GDM1 (cell line): ENCODE measurements at places on chromosomes 4 and X.

- DNase-seq, result no peak
Observed at GRCh38 chr4:66906314-66906713, 639.0 kb downstream of the CENPC start.

DNA sequence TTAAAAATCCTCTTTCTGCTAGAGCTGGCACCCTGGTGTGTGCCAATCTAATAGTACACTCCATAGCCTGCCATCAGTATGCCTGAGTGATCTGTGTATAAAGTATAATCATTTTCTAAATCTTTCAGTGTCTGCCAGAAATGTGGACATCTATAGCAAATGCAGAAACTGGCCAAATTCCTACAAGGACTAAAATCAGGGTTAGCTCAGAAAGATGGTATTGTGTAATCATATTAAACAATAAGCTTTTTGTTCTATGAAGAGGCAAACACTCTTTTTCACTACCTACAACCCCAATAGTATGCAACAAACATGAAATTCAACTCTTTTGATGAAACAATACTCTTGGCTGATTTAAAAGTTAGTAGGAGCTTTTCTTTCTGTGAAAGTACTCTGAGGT is 7.7 kb upstream of the TXLNG start:
- no peak for DNase-seq

GRCh38 chr4:40550948-40551462 is 78.7 kb downstream of the RBM47 start:
- no peak for DNase-seq

DNA sequence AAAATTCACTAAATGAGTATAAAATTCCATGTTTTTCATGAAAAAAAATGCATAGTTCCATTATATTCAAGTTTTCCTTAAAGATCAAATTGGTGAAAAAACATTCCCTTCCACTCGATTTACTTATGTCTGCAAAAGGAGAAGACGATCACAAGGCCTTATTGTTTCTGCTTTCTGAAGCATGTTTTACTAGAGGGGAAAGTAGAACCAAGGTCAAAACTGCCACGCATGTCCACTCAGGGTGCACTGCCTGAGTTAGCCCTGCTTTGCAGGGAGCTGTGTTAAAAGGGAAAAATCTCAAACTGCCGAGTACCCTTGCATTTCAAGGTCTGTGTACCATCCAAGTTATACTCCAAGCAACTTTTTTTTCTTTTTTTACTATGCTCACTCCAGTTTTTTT is 57.2 kb downstream of the TRAPPC11 start:
- no peak for DNase-seq

DNA sequence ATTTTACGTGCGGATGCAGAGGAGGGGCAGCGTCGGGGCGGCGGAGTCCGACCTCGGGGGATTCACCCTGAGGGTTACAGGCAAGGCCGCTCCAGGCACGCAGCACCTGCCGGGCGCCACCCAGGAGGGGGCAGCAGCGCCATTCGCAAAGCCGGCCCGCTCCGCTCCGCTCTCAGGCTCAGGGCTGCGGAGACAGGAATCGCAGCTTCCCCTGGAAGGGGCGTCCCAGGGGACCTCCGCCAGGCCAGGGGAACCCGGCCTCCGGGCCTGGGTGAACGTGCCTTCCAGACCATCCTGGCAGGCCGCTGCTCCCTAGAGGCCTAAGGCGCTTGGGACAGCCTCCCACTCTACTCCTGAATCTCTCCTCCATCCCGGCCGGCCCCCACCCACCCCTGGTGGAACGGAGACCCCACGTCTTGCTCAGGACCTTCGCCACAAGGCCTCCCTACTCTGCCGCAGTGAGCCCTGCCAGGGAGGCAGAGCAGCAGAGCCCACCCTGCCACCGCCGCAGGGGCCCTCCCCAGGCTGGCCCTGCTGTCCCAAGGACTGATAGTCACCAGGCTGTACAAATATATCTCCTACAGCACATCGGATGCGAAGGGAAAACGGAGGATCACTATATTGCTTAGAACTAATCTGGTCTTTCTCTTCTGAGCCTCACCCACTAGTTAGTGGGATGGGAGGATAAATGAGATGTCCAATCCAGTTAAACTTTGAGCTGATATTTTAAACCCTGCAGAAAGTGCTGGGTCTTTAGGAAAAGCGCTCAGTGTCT is 115.0 kb downstream of the SMIM20 start:
- DNase-seq, result no peak

- no peak for DNase-seq
Observed at GRCh38 chrX:135740681-135741149, 27.3 kb downstream of the CT45A1 start.

DNA sequence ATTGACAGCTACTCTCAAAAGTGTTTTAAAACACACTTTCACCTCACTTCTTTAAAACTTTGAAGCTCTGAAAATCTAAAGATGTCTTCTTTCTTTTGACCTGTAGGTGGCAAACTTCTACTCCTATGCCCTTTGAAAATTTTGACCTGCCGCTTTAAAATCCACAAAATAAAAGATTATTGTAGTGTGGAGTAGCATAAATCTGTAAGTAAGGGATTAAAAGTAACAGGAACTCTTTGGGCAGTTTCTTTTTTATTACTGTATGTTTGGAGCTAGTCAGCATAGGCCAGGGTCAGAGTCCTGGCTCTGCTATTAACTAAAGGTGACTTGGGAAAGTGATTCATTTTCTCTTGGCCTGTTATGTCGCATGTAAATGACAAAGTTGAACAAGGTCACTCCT is 25.5 kb downstream of the BBS12 start:
- DNase-seq, result no peak

DNA sequence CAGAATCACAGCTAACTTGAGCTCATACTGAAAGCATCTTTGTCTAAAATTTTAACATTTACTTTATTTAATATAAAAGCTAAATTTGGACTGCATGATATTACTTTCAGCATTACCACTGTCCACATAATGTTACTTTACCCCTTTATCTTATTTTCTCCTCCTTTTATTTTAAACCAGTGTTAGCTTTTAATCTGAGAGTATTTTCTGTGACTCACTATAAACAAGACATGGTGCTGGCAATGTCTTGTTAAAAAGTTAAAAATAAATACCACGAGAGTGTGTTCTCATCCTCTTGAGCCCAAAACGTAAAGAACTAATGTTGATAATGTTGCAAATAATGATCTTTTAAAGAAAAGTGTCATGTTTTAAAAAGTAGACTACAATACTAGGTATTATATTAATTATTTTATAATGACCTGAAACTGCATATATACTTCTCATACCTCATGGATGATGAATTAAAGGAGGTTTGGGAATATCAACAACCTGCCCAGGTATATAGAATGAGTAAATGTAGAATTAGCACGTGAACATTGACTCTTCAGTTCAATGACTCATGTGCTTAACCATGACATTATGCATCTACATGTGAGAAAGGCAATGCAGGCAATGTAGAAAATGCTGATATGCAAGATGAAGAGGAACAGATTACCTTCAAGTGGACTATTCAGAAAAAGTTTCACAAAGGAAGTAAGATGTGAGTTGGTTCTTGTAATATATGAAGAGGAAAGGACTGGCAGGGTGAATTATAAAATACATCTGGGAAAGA is 454.1 kb upstream of the ADGRL3 start:
- DNase-seq, result no peak

DNA sequence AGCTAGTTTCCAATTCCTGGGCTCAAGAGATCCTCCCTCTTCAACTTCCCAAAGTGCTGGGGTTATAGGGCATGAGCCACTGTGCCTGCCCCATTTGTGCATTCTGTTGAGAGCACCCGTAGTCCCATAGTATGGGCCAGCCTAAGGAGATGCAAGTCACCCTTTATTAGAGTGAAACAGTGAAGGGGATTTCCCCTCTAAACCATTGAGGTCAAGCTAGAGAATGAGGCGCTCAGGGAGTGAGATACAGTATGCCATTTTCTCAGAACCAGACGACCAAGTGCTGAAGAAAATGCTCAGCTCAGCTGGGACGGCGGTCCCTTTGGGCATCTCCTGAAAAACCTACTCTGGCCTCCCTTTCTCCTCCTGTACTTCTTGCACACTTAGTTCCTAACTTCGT is 18.7 kb downstream of the RNF4 start:
- no peak for DNase-seq

GRCh38 chrX:110046971-110047370 is 44.1 kb downstream of the TMEM164 start:
- no peak for DNase-seq

DNA sequence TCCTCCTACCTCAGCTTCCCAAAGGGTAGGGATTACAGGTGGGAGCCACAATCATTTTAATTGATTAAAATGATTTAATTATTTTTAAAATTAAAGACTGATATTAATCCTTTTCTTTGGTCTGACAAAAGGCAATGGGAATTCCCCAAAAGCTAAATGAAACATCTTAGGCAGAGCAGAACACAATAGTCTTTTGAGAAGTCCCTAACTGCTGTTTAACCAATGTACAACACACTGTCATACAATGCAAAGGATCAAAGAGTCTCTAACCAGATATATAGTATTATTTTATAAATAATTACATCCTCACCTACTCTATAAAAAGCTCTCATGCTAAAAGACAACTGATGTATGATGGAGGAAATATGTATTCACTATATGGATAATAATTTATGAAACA is 47.0 kb downstream of the THAP9 start:
- DNase-seq, result no peak

DNA sequence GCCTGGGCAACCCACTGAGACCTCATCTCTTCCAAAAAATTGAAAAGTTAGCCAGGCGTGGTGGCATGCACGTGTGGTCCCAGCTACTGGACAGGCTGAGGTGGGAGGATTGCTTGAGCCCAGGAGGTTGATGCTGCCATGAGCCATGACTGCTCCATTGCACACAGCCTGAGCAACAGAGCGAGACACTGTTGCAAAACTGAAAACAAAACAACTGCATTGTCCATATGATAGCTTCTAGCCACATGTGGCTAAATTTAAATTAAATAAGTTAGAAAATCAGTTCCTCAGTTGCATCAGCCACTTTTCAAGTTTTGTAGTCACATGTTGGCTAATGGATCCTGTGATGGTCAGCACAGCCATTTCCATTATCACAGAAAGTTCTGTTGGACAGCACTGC is 67.9 kb downstream of the GAB1 start:
- DNase-seq, result no peak

- no peak for DNase-seq
Observed at GRCh38 chr4:177281351-177281909, 28.2 kb upstream of the NEIL3 start.

GRCh38 chr4:32180086-32180485 is 1459.9 kb downstream of the PCDH7 start:
- no peak for DNase-seq

DNA sequence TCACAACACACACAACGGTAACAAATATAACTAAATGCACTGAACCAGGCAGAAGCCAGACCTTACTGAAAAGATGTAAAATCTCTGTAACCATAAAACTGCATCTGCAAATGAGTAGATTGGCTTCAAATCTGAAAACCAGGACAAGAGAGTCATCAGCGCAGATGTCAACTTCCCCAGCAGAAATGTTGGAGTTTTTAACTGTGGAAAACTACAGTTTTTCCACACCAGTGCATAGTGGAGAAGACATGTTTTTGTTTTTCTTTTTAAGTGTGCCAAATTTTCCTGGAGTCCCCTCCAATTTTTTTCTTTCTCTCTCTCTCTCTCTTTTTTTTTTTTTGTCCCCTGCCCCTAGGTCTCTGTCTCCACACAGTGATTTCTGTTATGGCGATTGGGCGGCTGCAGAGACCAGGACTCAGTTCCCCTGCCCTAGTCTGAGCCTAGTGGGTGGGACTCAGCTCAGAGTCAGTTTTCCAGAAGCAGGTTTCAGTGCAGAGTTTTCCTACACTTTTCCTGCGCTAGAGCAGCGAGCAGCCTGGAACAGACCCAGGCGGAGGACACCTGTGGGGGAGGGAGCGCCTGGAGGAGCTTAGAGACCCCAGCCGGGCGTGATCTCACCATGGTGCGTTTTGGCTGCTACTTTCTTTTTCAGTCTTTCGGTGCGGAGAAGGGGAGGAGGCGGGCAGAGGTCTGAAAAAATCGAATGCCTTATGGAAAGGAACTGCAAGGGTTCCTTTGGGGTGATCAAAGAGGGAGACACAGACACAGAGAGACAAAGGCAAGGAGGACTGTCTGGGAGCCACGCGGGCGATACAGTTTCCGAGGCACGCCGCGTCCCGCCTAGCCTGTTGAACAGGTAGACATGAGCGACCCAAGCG is at the start of gene GUCY1A1:
GUCY1A1 (plus strand) TSS at position 505 of the 878 bp plus-strand sequence. CDS start 30,020 bp downstream, outside the sequence.
- peak; percentile 62 for DNase-seq

- DNase-seq, result no peak
Observed at GRCh38 chrX:69031181-69031580, 134.1 kb downstream of the PJA1 start.

GRCh38 chr4:28686618-28687017 is 1826.0 kb downstream of the STIM2 start:
- no peak for DNase-seq

DNA sequence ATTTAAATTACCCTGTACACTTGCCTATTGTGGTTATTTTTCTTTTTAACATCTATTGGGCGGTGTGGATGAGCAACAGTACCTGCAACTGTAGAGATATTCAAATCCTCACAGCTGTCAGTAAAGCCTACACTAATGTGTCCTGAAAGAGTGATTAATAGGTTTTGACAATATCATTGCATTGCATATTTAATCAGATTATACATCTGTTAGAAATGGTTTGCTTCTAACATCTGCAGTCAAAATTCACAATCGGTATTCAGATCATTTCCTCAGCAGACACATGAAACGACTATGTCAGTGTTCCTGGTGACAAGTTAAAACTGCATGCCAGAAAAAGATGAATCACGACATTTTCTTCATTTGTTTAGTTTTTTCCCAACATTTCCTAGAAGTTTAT is 254.6 kb upstream of the EPHA5 start:
- no peak for DNase-seq

- no peak for DNase-seq
Observed at GRCh38 chrX:46547857-46548256, 2.6 kb upstream of the ZNF674 start.

GRCh38 chr4:25330905-25331808 is 18.6 kb downstream of the ZCCHC4 start:
- no peak for DNase-seq

GRCh38 chrX:119067023-119067739 is 5.6 kb upstream of the CT47C1 start:
- no peak for DNase-seq

GRCh38 chr4:181525634-181526033 is 717.6 kb upstream of the TENM3 start:
- no peak for DNase-seq

- DNase-seq, result peak; percentile 22
Observed at GRCh38 chrX:129823115-129823514, 20.6 kb downstream of the ZDHHC9 start.

- DNase-seq, result peak; percentile 51
Observed at GRCh38 chrX:71111921-71112431, 599 bp upstream of the IL2RG start.
